SK-N-SH treated with all-trans-retinoic acid at 6 μM for 48 hours (cell line): ENCODE measurements at places on chromosomes 6 and 20.

- peak; percentile 57 for ATAC-seq
Observed at GRCh38 chr20:4795394-4795793, 73.7 kb downstream of the PRND start.

- ATAC-seq: no peak
Observed at GRCh38 chr20:59949911-59950310, 8.3 kb upstream of the CDH26 start.

GRCh38 chr6:70385901-70386300 lies 27.4 kb upstream of the FAM135A start:
- no peak for ATAC-seq

DNA sequence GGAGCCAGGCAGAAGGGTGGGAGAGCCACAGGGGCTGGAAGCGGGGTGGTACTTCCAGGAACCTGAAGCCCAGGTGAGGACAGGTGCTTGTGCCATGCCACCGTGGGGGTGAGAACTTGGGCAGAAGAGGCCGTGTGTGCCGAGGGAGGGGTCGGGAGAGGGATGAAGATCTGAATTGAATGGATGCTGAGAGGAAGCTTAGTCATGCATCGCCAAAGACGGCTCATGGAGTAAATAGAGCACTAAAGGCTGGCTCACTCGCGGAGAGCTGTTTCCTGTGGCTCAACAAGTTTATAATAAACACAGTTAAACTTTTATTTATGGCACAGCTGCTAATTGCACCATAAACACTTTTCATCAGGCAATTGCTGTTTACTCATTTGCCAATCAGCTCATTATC lies 21.7 kb upstream of the MYT1 start:
- ATAC-seq: no peak

- ATAC-seq: no peak
Observed at GRCh38 chr20:4295226-4295625, 279.9 kb upstream of the RNF24 start.

DNA sequence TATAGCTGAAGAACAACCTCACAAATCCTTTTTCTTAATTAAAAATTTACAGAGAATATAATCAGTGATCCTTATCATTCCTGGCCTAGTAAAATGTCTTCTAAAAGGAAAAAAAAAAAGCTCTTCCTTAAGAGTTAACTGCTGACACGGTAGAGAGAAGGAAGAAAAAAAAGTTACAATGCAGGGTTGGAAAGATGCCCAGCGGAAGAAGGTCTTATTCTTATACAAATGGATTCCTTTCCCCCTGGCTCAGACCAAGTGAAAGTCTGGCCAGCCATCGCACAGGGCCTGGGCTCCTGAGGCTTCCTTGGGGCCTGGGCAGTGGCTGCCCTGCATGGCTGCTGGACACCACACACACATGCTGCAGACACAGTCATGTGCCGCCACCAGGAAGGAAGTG lies 688.6 kb downstream of the TENT5A start:
- no peak for ATAC-seq

- no peak for ATAC-seq
Observed at GRCh38 chr20:12337601-12338000, 419.9 kb downstream of the BTBD3 start.

- no peak for ATAC-seq
Observed at GRCh38 chr20:61451953-61452352, 199.9 kb downstream of the CDH4 start.

GRCh38 chr6:90107771-90108282 lies 188.8 kb downstream of the BACH2 start:
- no peak for ATAC-seq

- no peak for ATAC-seq
Observed at GRCh38 chr6:5318617-5319272, 57.4 kb downstream of the FARS2 start.

- ATAC-seq: no peak
Observed at GRCh38 chr20:51906049-51906448, 103.7 kb upstream of the SALL4 start.

GRCh38 chr6:169589293-169589692 lies 112.5 kb downstream of the WDR27 start:
- no peak for ATAC-seq

GRCh38 chr20:37278966-37279590 lies 10.4 kb upstream of the MANBAL start:
- no peak for ATAC-seq

GRCh38 chr6:121590916-121591315 lies 155.5 kb downstream of the GJA1 start:
- ATAC-seq: no peak

GRCh38 chr6:135832166-135832565 lies 19.3 kb upstream of the PDE7B start:
- no peak for ATAC-seq

GRCh38 chr20:8803065-8803464 lies 265.8 kb upstream of the PLCB4 start:
- ATAC-seq: 0 out of 3 replicates have a peak, but pooled peaks have one; percentile 24

GRCh38 chr6:45423824-45424450 lies 46.2 kb upstream of the SUPT3H start:
- peak; percentile 34 for ATAC-seq

DNA sequence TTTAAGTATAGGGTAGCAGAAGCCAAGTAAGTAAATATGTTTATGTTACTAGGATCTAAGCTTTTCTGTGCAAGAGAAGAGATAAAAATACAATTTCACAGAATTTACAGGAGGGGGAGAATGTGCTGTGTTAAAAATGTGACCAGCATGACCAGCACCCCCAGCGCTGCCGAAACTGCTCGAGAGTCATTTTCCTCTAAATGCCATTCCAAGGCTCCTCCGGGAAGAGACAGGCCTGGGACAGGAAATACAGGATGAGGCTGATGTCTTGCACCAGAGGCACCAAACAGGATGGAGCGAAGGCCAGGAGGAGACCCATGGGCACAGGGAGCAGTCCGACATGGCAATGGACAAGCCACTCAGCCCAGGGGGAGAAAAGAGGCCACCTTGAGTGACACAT lies 21.1 kb downstream of the TAF4 start:
- no peak for ATAC-seq

GRCh38 chr6:3517350-3517749 lies 60.5 kb upstream of the SLC22A23 start:
- ATAC-seq: no peak

- ATAC-seq: no peak
Observed at GRCh38 chr6:152160346-152160745, 352.9 kb downstream of the ESR1 start.

DNA sequence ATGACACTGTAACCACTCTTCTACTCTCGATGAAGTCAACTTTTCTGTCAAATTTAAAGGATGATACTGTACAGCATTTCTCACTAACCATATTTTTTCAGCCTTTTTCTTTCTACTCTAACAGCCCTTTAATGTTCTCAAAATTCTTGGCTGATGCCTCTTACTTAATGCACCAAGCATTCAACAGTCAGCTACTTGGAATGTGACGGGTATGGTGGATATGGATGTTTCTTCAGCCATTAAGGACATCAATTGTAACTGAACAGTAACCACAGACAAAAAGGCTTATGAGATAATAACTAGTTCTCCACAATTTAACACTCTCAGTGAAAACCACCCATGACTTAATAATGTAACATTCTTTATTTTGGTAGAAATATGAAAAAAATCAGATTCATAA lies 467.2 kb upstream of the ZNF337 start:
- ATAC-seq: peak; percentile 90

DNA sequence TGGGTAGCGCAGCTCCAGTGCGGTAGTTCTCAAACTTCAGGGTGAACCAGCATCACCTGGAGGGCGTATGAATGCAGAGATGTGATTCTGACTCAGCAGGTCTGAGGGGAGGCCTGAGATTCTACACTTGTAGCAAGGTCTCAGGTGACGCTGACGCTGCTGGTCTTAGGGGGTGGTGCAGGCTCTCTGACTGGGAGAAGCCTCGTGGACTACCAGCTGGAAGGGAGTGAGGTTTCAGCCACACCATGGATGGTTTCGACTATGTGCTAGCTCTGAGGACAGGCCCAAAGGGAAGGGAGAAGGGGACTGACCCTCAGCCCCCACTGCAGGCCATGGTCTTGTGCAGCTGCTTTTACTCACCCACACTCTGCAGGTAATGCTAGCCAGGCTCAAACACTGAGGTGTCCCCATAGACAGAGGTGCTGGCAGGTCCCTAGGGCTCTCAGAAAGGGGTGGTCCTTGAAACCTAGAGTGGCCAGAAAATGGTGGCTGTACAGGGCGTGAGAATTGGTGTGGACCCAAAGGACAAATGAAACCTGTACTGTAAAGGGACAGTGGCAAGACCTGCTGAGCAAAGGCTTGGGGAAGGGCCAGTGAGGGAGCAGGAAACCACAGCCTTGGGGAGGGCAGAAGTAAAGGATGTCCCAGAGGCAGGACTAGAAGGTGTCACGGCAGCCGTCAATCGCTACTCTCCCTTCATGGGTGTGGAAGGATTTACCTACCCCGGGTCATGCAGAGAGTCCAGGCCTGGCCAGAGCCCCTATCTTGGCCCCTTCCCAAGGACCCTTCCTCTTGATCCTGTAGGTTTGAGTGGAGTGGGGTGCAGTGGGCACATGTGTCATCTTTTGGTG lies 52.7 kb downstream of the EBF4 start:
- ATAC-seq: no peak

GRCh38 chr6:130679684-130680083 lies 147.5 kb upstream of the SMLR1 start:
- ATAC-seq: no peak

DNA sequence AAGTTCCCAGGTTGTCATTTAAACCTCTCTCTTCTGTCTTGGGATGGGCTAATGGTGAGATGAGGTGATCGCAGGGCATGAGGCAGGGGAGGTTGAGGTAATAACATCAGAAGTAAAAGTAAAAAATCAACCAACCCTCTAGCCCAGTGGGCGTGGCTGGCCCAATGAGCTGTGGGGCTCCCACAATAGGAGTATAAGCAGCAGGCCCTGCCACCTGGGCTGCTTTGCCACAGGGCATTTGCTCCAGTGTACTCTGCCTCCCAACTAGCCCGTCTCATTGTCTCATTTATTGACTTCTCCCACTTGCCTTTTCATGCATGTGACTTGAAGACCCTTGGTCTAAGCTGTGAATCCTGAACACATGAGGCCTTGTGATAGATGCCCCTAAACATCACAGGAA lies 62.8 kb downstream of the PHACTR3 start:
- no peak for ATAC-seq

- peak; percentile 97 for ATAC-seq
Observed at GRCh38 chr6:56938649-56939191, 16.2 kb upstream of the BEND6 start.

DNA sequence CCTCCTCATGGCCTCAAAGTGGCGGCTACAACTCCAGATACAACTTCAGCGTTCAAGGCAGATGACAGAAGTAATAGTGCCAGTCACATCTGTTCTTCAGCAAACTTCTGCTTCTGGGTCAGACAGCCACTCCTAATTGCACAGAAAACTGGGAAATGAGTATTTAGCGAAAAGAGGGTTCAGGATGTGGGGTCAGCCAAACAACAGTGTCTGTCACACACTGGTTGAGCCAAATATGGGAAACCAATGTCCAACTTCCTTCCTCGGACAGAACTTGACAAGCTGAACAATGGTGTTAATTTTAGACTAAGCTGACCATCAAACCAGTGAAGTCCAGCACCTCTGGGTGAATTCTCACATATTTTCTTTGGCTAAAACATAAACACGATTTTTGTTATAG lies 22.1 kb downstream of the NUDT3 start:
- no peak for ATAC-seq

DNA sequence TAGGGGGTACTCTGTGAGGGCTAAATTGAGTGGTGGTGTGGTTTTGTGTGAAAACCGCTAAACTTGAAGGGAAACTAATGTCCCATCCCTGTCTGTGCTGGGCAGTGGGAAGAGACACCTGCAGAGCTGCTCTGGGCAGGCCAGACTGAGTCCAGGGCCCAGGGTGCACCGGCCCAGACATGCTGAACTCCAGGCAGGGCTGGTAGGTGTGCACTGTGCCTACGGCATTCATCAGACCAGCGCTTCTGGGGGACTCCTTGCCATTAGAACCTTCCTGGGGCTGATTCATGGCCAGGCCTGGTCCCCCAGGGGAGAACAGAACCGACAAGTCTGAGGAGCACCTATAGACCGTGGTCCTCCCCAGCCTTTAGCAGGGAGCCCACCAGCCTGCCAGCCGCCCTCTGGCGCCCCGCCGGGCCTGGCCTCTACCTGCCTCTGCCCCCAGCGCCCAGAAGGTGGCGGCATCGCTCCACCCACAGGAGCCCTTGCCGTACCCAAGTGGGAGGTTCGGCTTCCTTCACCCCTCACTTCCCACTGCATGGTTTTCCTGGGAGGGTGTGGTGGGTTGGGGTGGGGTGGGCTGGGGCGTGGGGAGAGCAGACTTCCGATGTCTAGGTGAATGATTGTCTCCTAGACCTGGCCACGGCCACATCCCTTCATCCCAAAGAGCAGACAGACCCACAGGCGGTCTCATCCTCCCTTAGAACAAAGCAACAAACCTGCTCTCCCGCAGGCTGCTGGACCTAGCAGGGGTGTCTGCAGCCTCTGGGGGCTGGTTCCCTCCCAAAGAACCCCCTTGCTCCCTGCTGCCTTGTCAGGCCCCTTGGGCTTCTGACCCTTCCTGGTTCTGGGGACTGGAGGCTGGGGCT lies 15.5 kb downstream of the CCDC167 start:
- peak; percentile 91 for ATAC-seq

- no peak for ATAC-seq
Observed at GRCh38 chr20:21208999-21209398, 83.1 kb downstream of the KIZ start.

- ATAC-seq: peak; percentile 6; the same call in 1 of the 3 replicates
Observed at GRCh38 chr6:73586416-73586974, 65.7 kb upstream of the EEF1A1 start.

- ATAC-seq: no peak
Observed at GRCh38 chr6:39357998-39358686, 35.6 kb upstream of the KCNK16 start.

DNA sequence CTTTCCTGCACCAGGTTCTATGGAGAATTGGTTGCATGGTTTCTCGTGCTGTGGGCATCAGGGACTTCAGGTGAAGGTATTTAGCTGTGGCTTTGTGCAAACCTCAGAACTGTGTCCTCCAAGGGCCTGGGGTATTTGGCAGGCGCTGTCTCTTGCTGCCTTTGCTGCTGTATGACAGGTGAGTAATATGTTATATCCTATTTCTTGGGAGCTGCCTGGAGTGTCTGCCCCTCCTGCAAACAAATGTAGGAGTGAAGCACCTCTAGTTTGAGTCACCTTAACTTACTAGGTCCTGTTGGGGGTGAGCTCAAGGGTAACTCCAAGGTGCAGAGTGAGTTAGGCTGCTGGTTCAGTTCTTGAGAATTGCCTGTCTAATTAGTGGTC lies 177.7 kb upstream of the RNF24 start:
- no peak for ATAC-seq

DNA sequence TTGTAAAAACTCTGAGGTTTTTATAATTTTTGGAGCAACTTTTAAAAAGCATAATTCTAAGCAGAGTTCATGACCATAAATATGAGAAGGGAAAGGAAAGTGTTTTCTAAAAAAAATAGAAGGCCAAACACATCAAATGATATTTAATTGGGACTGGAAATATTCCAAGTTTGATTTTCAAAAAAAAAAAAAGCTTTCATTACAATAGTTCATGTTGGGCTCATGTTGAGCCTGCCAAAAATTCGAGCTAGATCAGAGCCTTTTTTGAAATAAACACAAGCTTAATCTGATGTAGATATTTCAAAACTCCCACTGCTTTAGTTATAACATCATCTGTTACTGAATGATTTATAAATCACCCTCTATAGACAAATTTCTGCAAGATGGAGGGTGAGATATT lies 163.4 kb upstream of the DEFB112 start:
- no peak for ATAC-seq
